Inflammatory macrophage treated with lipopolysaccharide for 1 hour (primary cell): ENCODE measurements at places on chromosomes 2 and 18.

DNA sequence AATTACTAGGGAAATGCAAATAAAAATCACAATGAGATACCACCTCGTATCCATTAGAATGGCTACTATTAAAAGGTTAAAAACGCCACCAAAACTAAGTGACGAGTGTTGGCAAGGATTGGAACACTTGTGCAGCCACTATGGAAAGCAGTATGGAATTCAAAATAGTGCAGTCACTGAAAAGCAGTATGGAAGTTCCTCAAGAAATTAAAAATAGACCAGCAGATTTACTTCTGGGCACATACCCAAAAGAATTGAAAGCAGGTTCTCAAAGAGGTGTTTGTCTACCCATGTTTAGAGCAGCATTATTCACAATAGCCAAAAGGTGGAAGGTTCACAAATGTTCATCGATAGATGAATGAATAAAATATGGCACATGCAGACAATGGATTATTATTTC, 149.7 kb upstream of the STON1 start:
- DNase-seq: no peak

GRCh38 chr2:124027182-124027581, 2.1 kb downstream of the CNTNAP5 start:
- peak; percentile 1 for DNase-seq

DNA sequence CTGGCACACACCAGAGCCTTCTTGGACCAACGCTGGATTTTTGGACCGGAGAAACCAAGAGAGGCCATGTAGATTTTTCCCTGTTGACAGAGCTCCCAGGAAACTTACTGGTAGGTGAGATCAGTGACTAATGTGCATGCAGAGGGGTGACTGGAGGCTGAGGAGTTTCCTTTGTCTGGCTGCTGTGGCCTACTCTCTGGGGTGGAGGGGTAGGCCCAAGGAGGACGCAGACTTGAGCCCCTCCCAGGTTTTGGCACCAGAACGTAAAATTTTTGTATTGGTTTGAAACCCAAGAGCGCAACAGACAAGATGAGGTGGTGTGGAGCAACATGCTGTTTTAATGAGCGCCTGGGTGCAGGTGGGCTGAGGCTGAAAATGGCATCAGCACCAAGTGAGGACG, 59.2 kb downstream of the KYNU start:
- no peak for DNase-seq

- DNase-seq: no peak
These were observed 31.0 kb upstream of the CATIP start for GRCh38 chr2:218325566-218326160.

DNA sequence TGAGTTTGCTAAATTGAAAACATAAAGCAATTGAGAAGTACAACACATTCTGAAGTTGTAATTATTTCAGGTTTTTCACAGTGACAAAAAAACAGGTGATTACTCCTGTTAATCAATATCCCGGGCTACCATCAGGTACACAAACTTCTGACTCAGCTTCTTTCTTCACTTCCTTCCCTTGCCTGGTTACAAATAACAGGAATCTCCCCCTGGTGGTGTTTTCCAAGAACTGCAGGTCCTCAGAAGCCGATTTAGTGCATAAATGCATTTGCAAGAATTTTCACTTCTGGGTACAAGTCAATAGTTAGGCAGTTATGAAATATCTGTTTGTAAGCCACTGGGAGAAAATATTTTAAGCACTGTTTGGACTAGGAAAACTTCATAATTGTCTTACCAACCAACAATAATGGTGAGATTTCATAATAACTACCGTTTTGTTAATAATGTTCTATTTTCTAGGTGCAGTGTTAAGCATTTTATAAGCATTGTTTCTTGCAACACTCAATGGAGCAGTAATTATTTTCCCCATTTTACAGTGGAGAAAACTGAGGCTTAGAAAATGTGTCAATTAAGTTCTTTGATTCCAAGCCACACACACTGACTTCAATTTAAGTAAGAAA, 12.4 kb upstream of the GMCL1 start:
- peak; percentile 97 for DNase-seq

GRCh38 chr2:108806371-108807113, 20.0 kb downstream of the CCDC138 start:
- DNase-seq: no peak

GRCh38 chr18:76363436-76364120, 131.5 kb downstream of the ZNF516 start:
- DNase-seq: no peak

DNA sequence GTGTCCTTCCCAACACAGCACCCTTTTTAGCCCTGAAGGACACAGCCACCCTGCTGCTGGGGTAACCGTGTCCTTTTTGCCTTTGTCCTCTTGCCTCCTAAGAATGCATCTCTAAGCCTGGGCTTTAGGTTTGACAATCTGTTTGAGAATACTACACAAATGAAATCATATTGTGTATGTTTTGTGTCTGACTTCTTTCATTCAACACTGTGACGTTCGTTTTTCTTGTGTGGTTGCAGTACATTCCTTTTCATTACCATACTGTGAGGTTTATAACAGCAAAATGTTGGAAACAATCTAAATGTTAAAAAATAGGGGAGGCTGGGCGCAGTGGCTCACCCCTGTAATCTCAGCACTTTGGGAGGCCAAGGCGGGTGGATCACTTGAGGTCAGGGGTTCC, 11.2 kb downstream of the ASPRV1 start:
- no peak for DNase-seq

GRCh38 chr2:230877759-230878598, 13.2 kb downstream of the ITM2C start:
- no peak for DNase-seq
